ENCODE measurements at places on chromosomes 6 and 20.

DNA sequence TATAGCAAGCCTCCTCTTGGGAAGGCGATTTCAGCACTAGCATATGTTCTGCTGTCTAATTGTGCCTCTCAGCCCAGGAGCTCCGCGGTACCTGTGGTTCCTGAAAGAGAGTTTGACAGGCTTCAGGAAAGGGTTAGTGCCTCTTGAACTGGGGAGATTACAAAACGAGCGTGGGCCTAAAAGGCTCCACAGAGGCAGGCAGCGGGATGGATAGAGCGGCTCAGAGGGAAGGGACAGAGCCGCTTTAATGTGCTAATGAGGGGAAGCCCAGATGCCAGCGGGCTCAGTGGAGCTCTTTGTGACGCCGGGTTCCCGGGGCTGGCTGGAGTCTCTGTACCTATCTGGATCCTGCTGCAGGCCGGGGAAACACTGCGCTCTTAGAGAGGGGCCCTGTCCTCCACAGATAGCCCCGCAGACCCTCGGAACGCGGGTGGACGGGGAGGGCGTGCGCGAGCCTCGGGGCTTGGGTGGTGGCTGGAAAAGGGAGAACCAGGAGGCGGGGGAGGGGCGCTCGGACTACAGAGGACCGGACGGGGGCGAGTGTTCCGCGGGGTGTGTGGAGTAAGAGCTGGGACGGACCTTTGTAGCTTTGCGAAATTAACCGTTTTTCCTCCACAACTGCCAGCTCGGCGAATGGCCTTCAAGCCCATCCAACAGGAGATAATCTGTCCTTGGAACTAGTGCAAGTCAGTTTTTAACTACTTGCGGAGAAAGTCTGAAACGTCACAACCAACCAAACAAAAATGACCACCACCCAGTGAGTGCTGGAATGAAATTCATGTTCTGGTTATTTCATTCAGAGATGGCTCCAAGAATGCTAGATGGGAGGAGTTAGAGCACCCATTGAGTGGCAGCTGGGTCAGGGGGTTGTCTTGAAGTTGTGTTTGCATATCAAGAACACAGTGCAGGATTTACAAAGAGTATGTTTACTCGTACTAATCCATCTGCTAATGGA, 13.0 kb downstream of the SLC35F1 start:
- DNase-seq, result no peak

DNA sequence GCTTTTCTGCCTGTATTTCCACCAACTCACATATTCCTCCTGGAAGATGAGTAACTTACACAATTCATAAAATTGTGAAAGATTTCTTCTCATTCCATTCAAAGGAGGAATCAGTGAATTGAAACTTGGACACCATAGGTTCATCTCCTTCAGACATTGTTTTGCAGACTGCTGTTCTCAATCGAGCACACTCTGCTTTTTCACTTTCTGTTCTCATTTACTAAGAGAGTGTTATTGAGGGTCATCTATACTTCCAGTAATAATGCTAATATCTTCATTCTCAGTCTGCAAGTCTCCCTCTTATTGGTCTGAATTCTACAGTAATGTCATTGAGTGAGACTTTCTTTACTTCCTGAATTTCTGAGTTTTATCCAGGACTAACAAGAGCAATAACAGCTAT, 67.5 kb upstream of the FUT9 start:
- no peak for DNase-seq

DNA sequence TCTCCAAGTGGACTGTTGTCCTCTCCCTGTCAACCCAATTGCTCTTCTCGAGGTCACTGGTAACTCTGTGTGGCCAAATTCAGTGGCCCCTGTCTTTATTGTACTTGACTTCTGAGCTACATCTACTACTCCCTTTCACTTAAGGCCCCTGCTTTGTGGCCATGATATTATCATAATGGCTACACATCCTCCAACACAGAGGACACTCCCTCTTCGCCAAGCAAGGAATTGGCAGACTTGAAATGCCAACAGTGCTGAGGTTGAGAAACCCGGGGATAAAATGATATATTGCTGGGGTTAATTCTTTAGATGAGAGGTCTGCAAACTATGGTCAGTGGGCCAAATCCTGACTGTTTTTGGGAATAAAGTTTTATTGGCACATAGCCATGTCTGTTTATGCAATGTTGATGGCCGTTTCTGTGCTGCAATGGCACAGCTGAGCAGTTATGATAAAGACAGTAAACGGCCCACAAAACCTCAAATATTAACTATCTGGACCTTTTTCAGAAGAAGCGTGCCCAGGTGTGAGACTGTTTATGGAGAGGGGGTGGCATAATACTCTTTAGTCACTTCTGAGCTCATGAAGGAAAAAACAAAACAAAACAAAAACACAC, 12.0 kb upstream of the MRPS10 start:
- DNase-seq, result no peak

DNA sequence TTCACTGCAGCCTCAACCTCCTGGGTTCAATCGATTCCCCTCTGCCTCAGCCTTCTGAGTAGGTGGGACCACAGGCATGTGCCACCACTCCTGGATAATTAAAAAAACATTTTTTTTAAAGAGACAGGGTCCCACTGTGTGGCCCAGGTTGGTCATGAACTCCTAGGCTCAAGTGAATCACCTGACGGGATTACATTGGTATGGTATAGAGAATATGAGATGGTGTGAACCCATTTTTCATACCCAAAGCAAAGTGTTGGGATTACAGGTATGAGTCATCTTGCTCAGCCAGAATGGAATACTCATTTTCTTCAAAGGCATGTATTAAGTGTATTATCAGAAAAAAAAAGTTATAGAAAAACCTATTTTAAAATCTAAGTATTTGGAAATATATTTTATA, 114.2 kb downstream of the AHI1 start:
- DNase-seq, result no peak

GRCh38 chr20:62448038-62448437, 20.7 kb upstream of the RBBP8NL start:
- no peak for DNase-seq

GRCh38 chr6:43608310-43608763, 20.7 kb downstream of the GTPBP2 start:
- no peak for DNase-seq

DNA sequence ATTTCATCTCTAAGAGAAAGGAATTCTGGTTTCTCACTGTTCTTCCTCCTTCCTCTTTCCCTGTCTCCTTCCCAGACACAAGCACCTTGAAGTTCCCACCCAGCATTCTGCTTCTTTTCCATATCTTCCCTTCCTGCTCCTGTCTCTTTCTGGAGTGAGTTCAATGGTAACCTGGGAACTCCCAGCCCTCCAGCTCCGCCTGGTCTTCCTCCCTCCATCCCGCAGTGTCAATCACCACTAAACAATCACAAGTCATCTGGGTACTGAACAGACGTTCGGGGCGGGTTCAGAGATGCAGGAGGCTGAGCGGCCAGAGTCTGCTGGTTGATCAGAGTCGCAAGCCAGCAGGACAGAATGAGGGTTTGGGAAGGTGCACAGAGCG, 7.7 kb downstream of the TTBK1 start:
- DNase-seq, result no peak

DNA sequence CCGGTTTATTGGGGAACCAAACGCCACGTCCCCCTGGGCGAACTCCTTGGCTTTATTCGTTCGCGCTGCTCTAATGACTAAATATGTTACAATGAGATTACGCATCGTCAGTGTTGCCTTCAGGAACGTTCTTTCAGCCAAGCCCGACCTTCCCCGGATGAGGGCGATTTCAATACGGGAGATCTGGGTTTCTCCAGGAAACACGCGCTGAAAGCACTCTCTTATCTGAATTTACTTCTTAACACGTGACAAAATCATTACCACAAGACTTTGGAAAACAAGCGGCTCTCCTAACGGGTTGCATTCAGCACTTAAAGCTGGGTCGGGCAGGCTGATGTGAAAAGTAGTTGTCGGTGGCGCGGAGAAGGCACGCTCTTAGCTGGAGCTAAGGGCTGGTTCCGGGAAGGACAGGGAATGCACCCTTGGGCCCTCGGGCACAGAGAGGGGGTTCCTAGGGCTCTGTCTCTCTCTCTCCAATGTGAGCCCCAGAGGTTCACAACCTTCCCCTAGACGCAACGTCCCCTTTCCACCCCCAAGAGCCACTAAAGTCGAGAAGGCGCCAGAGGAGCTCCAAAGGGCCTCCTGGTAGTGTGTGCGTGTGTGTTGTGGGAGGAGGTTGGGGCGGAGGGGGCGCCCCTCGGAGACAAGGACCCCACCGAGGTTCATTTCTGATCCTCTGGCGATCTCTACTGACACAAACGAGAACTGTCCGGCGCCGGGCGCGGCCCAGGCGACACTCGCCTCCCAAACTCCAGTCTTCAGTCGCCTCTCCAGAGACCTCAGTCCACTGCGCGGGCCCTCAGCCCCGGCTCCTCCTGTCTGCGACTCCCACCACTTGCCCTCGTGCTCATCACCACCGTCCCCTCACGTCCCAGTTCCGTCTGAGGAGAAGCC, 7.1 kb upstream of the NKX2-2 start:
- DNase-seq, result no peak

GRCh38 chr20:42095221-42095620, 477.0 kb upstream of the CHD6 start:
- no peak for DNase-seq

DNA sequence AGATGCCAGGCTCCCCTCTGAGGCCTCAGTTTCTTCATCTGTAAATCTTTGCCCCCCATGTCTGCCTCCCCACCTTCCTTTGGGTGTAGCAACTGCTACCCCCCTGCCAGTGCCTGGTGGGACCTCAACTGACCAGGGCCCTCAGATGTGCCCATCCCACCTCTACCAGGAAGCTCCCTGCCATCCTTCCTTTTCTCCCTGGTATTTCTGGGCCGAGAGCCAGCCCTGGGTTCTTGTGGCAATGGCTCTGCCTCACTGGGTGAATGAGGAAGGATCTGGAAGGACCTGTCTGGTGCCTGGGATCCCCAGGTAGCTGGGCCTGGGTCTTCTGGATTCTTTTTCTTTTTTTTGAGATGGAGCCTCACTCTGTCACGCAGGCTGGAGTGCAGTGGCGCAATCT, 141.1 kb upstream of the RNF24 start:
- no peak for DNase-seq

GRCh38 chr6:23526526-23526925, 599.5 kb upstream of the NRSN1 start:
- DNase-seq, result no peak

GRCh38 chr6:137779982-137780381, 87.1 kb upstream of the TNFAIP3 start:
- DNase-seq, result no peak

- DNase-seq, result peak; percentile 97
Observed at GRCh38 chr6:31834367-31835250, 7.1 kb downstream of the HSPA1B start.

- no peak for DNase-seq
Observed at GRCh38 chr6:106431972-106432371, 71.5 kb downstream of the CRYBG1 start.

DNA sequence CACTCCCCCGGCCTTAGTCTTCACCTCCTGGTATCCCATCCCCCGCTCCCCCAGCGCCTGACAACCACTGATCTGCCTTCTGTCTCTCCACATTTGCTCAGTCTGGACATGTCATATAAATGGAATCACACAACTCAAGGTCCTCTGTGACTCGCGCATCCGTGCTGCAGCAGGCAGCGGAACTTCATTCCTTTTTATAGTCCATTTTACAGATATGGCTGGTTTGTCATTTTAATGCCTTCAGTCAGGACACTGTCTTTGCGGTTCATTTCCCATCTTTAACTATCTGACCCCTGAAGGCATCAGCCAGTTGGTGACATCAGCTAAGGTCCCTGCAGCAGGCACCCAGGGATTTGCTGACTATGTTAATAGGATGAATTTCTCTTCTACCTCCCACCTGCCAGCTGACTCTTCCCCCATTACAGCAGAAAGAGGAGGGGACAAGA, 125.7 kb downstream of the ZMYND8 start:
- no peak for DNase-seq

DNA sequence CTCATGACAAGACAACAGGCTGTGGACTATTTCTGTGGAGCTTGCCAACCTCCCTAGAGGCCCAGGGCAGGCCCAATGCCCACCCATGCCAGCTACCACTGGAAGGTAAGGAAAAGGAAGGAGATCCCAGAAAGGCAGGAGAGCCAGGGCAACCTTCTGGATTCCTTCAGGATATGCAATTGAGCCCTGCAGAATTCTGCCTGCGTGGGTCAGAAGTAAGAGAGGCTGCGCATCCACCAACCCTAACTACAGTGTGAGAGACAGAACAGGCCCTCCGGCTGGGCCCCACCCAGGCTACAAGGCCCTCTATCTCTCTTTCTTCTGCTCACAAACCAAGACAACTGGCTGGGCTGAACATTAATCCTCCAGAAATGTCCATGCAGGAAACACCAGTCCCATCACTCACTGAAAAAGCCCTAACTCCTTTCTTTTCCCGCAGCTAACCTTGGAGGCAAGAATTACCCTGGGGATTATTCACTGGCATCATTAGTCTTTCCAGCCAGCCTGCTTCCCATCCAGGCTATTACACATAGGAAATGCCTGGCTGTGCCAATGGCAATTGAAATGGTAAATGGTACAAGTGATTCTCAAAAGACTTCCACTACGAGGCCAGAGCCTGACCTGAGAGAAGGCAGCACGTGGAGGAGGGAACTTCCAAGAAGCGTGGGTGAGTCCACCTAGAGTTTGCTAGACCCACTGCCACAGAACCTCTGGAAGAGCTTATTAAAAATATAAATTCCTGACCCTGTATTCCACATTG, 15.2 kb downstream of the MAP1LC3A start:
- DNase-seq, result no peak
